NCI-H187 treated with DMSO at 0.1 percent for 48 hours (cell line): ENCODE measurements at places on chromosomes 16 and 17.

DNA sequence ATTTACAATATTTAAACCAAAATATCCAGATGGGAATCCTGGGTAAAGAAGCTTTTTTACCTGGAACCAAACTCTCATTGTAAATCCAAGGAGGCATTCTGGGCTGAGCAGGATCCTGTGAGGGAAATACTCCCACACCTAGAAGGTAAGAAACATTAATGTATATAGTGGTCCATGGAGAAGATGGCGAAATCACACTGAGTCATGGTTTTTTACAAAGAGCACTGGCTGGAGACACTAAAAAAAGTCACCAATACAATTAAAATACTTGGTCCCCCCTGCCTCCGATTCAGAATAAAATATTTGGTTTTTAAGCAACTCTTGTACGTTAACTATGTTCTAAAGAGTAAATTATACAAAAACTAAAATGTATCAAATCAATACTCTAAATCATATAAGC, 32.9 kb downstream of the SYNRG start:
- no peak for DNase-seq

- no peak for DNase-seq
Observed at GRCh38 chr17:64628641-64629040, 33.5 kb downstream of the SMURF2 start.

DNA sequence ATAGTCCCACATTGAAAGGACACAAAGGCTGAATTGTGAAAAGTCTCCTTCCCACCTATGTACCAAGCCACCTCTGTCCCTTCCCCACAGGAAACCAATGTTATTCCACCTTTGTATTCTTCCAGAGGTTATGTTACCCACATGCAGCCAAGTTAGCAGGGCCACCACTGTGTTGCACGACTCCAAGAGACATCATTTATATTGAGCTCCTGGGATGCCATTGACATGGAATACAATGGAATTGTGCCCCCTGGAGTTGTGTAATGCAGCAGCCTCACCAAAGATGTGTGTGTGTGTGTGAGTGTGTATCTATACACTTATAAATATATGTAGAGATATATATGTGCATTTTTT, 21.6 kb upstream of the MSI2 start:
- DNase-seq: no peak

GRCh38 chr16:22023505-22023904, 15.6 kb downstream of the MOSMO start:
- no peak for DNase-seq

DNA sequence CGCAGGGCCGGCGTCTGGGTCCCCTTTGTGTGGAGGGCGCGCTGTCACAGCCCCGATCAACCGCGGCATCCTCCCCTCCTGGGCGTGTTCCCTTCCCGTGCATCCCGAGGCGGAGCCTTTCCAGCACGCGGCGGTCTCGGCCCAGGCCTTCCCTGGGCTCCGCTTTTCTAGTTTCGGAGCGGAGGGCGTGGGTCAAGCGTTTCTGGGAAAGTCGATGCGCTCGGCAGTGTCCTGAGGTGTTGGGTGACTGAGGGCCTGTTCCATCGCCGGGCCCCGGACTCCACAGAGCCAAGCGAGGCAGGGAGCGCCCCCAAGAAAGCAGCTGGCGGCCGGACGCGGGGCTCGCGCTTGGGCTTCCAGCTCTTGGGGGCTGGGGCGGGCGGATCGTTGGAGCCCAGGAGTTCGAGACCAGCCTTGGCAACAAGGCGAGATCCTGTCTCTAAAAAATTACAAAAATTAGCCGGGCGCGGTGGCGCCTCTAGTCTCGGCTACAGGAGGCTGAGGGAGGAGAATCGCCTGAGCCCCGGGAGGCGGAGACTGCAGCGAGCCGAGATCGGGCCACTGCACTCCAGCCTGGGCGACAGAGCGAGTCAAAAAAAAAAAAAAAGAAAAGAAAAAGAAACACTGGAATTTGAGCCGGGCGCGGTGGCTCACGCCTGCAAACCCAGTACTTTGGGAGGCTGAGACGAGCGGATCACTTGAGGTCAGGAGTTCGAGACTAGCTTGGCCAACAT, 806 bp downstream of the IFT140 start:
- DNase-seq: no peak
